Activated CD8-positive, alpha-beta T cell treated with anti-CD3 and anti-CD28 coated beads for 36 hours (primary cell): ENCODE measurements at places on chromosomes 1 and 21.

DNA sequence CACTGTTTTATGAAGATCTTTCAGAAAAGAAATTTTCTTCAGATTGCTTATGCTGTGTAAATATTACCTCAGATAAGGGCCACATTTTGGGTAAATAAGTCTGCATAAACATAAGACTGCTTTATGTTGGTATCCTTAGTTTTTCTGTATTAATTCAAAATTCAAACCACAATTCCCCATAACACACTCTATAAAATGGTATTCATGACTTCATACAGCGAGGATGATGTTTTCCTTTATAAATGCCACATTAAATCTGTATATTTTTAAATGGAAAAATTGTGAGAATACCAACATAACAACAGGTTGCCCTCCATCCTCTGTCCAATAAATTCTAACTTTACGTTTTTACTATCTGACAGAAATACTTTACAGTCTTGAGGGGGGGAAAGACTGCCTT is 248.7 kb upstream of the CXADR start:
- no peak for DNase-seq

GRCh38 chr21:27209546-27209945 is 242.7 kb upstream of the ADAMTS5 start:
- no peak for DNase-seq

DNA sequence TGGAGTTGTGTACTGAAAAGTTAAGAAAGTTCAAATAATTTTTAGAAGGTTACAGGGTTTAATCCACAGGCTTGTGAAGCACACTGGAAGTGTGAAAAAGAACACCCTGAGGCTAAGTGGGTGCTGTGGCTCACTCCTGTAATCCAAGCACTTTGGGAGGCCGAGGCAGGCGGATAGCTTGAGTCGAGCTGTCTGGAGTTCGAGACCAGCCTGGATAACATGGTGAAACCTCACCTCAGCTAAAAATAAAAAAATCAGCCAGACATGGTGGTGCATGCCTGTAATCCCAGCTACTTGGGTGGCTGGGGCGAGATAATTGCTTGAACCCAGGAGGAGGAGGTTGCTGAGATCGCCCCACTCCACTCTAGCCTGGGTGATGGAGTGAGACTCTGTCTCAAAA is 9.8 kb downstream of the TXNIP start:
- DNase-seq: no peak

GRCh38 chr1:94258873-94259331 is 21.5 kb upstream of the ARHGAP29 start:
- DNase-seq: no peak

DNA sequence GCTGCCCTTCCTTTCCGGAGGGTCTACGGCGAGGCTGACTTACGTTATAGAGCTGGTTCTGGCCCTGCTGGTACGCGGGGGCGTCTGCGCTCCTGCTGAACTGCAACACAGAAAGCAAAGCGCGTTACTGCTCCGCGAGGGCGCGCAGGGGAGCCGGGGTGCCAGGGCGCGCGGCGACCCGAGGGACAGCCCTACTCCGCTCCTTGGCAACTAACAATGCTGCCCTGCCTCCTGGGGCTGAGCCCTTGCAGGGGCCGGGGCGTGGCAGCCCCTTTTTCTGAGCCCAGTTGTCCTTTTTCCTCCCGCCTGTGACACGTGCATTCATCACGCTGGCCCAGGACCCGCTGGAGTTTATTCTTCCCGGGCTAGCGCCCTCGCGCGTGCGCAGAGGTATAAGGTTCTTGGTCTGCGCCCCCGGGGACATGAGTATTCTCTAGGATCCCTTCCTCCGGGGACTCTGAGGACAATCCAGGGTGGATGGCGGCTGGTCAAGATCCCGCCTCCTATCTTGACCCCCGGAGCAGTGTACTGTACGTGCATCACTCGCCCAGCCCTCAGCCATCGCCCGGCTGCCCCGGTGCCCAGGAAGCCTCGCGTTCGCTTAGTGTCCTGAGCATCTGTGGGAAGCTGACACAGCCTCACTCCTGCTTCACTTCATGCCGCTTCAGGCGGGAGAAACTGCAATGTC is 78.9 kb downstream of the CD247 start:
- DNase-seq: peak; percentile 71

GRCh38 chr1:94100785-94101612 is 19.9 kb downstream of the ABCA4 start:
- DNase-seq: no peak

- DNase-seq: no peak
Measured at GRCh38 chr1:27915082-27915575, 19.7 kb upstream of the SMPDL3B start.

- DNase-seq: no peak
Measured at GRCh38 chr1:188904201-188904600, 1573.5 kb downstream of the BRINP3 start.

GRCh38 chr1:191929383-191929782 is 228.9 kb upstream of the RGS18 start:
- no peak for DNase-seq

- no peak for DNase-seq
Measured at GRCh38 chr1:6628971-6629479, 4.4 kb downstream of the THAP3 start.

GRCh38 chr1:85454214-85454613 is 10.7 kb downstream of the DDAH1 start:
- no peak for DNase-seq
